ENCODE measurements at places on chromosomes 5 and 9. TPM values are rescaled to one million over a fixed set of nuclear protein-coding genes. Genes with fewer than 3 reads are reported as not detected.

SLC6A18 gene
- not detected for total RNA-seq

PCDHB6 gene
- not detected for total RNA-seq

GRCh38 chr5:74286734-74287695 is 353.5 kb downstream of the ENC1 start:
- H3K36me3 ChIP-seq: no peaks in the 10 kb centered on the region
- DNase-seq: no peak
- H3K27me3 ChIP-seq: no peaks in the 10 kb centered on the region

DNA sequence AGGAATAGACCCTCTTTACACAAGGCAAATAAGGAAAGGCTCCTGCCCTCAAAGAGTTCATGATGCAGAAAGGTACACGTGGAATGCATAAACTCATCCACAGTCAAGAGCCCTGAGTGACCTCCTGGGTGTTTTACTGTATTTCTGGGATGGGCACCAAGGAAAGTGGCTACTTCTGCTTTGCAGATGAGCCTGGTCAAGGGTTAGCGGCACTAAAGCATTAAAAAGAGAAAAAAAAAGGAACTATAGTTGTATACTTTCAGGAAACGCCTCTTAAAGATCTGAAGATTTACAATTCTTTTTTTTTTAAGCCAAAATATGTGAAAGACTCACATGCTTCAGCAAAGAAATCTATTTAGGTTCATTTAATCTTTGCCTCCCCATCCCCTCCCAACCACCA is 366.2 kb upstream of the PDE4D start:
- no peak overlapping the region for H3K27ac ChIP-seq
- H3K36me3 ChIP-seq: no peaks in the 10 kb centered on the region
- no peak for DNase-seq

DNA sequence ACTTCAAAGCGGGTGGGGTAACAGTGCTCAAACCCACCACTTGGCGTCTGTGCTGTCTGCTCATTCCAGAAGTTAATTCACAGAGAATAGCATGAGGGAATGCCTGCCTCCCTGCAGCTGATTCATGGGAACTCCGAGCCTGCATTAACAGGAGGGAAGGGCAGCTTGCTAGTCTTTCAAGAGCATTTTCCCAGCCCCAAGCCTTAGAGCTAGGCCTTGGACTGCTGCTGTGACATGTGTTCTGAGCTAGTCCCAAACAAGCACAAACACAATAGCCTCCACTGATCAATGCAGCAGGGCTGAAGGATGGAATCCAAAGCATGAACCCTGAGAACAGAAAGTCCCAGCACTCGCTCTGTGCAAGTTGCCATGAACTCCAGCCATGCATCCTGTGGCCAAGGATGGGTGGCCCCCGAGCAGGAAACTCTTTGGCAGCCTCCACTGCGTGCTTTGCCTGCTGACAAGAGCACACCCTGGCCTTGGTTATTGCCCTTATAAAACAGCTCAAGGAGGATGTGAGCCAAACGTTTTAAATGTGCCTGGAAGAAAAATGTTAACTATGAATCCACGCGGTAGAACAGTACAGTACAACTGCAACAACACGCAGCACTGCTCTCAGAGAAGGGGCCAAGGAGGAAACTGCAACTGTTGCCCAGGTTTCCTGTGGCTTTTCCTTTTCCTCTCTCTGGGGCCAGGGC is 653.1 kb upstream of the KLF4 start:
- H3K36me3 ChIP-seq: no peaks in the 10 kb centered on the region
- DNase-seq: no peak
- H3K4me1 ChIP-seq: no peaks in the 10 kb centered on the region
- H3K27ac ChIP-seq: no peak overlapping the region
- no peaks in the 10 kb centered on the region for H3K27me3 ChIP-seq
- H3K4me3 ChIP-seq: no peak overlapping the region

DNA sequence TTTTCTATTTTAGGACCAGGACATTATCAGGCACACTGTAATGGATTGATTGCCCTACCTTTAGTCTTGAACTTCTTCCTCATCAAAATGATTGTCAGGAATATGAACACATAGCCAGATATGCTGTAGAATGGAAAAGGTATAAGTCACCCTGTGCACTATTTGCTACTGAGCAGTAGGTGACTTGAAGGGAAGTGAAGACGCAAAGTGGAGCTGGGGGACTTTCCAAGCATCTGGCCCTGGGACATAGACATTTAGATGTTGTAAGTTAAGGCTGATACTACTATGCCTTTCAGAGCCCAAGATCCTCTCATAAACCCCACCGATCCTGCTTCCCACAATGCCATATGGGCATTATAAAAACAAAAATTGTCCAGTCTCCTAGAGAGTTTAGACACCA is 174.5 kb downstream of the DOCK8 start:
- no peaks in the 10 kb centered on the region for H3K27me3 ChIP-seq
- no peak overlapping the region for H3K27ac ChIP-seq
- no peaks in the 10 kb centered on the region for H3K36me3 ChIP-seq
- no peak for DNase-seq

TMEM203 gene
- total RNA-seq: 45.0 TPM

FOXD4L4 gene
- 0.52 TPM for total RNA-seq

GRCh38 chr9:136943291-136944211 is 987 bp downstream of the FBXW5 start:
- H3K36me3 ChIP-seq: peaks cover 12% of the 10 kb centered on the region
- DNase-seq: no peak

DNA sequence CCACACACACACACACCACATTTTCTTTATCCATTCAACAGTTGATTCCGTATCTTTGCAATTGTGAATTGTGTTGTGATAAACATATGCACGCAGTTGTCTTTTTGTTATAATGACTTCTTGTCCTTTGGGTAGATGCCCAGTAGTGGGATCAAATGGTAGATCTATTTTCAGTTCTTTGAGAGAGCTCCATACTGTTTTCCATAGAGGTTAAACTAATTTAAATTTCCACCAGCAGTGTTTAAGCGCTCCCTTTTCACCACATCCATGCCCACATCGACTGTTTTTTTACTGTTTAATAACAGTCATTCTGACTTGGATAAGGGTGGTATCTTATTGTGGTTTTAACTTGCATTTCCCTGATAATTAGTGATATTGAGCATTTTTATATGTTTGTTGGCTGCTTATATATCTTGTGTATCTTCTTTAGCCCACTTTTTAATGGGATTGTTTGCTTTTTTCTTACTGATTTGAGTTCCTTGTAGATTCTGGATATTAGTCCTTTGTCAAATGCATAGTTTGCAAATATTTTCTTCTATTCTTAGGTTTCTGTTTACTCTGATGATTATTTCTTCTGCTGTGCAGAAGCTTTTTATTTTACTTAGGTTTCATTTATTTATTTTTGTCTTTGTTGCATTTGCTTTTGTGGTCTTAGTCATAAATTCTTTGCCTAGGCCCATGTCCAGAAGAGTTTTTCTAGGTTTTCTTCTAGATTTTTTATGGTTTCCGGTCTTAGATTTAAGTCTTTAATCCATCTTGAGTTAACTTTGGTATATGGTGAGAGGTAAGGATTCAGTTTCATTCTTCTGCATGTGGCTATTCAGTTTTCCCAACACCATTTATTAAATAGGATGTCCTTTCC is 82.4 kb downstream of the SH3RF2 start:
- no peak for DNase-seq
- no peak overlapping the region for H3K27ac ChIP-seq
- no peaks in the 10 kb centered on the region for H3K4me1 ChIP-seq
- H3K4me3 ChIP-seq: no peak overlapping the region
- H3K27me3 ChIP-seq: no peaks in the 10 kb centered on the region
- no peaks in the 10 kb centered on the region for H3K36me3 ChIP-seq

GRCh38 chr5:36982146-36982545 is 105.6 kb downstream of the NIPBL start:
- peaks cover 5% of the 10 kb centered on the region for H3K36me3 ChIP-seq
- no peaks in the 10 kb centered on the region for H3K4me1 ChIP-seq
- no peak overlapping the region for H3K27ac ChIP-seq
- no peak for DNase-seq
